ENCODE measurements at places on chromosomes 13 and 19. TPM values are rescaled to one million over a fixed set of nuclear protein-coding genes. Genes with fewer than 3 reads are reported as not detected.

NLRP9 gene
- not detected for total RNA-seq

NLRP4 gene
- total RNA-seq: not detected

ZNF723 gene
- not detected for total RNA-seq

CAMSAP3 gene
- total RNA-seq: 5.1 TPM

POU4F1 gene
- total RNA-seq: 0.72 TPM

TEAD2 gene
- 20.4 TPM for total RNA-seq

CEACAM8 gene
- not detected for total RNA-seq

FGF22 gene
- 0.87 TPM for total RNA-seq

FFAR1 gene
- total RNA-seq: not detected

SPPL2B gene
- total RNA-seq: 27.2 TPM

TPTE2 gene
- total RNA-seq: not detected

Measured in A549 treated with ZK216348 at 1 μM for 4 hours (cell line).